ENCODE measurements at places on chromosomes 5 and 9.

DNA sequence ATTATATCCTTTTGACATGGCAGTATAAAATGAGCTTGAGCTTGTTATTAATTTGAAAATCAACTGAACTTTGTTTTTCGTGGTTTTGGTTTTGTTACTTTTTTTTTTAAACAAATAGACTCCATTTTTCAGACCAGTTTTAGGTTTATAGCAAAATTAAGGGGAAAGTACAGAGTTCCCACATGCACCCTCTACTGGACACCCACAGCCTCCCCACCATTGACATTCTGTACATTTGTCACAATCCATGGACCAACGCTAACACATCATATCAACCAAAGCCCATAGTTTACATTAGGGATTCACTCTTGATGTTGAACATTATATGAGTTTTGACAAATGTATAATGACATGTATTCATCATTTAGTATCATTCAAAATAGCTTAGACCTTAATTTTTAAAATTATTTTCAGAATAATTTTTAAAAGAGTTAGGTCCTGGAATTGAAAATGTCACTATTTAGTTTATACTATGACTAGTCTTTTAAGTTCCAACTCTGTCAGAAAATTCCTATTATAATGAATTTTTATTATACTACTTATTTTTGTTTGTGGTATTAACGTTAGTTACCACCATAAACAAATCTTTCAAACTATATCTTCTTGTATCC is 35.3 kb upstream of the JMY start:
- no peak for DNase-seq

DNA sequence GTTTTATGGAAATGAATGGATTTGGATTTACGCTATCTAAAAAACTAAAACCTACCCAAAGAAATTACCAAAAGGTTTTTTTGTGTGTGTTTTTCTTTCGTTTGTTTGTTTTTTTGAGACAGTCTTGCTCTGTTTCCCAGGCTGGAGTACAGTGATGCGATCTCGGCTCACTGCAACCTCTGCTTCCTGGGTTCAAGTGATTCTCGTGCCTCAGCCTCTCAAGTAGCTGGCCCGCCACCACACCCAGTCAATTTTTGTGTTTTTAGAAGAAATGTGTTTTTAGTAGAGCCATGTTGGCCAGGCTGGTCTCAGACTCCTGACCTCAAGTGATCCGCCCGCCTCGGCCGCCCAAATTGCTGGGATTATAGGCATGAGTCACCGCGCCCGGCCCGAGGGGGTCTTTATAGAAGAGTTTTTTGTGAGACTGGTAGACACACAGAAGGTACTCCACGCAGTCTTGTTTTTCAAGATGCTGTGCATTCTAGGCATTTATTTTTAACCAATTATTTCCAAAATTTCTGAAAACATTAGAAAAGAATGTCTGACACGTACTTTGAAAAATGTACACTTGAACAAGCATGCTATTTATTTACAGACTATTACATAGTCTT is 75.7 kb downstream of the NR6A1 start:
- no peak for DNase-seq

GRCh38 chr9:106557996-106558667 is 304.8 kb upstream of the ZNF462 start:
- DNase-seq = no peak

- peak; percentile 93 for DNase-seq
Observed at GRCh38 chr9:136807281-136808074, at the start of gene RABL6. Gene RABL6 (plus strand): TSS chr9:136807948. CDS start chr9:136808197, 249 bp downstream.

- no peak for DNase-seq
Observed at GRCh38 chr9:27356446-27356845, 59.5 kb upstream of the EQTN start.

DNA sequence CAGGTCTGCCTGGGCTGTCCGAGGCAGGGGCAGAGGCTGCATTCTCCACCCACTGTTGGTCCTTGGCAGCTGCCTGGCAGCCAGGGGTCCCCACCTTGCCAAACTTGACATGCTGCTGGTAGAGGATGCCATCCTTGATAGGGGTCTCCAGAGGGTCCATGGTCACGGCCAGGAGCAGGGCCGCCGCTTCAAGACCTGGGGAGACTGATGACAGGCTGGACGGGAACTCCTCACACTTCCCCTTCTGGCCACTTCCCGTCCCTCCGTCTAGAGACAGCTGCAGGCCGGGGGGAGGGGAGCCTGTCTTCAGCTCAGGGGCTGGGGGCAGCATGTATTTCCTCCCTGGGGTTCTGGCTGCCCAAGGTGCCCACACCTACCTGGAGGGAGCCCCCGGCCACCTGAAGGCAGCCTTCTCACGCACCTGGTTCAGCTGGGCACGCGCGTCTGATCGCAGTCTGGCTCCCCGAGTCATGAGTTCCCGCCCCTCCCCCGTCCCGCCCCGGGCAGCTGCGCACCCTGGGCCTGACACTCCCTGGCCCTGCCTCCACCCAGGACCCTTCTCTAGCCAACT is at the start of gene DOK3:
DOK3 (minus strand) TSS at position 446 of the 571 bp plus-strand sequence; CDS start at position 160, 286 bp downstream.
- DNase-seq = no peak

DNA sequence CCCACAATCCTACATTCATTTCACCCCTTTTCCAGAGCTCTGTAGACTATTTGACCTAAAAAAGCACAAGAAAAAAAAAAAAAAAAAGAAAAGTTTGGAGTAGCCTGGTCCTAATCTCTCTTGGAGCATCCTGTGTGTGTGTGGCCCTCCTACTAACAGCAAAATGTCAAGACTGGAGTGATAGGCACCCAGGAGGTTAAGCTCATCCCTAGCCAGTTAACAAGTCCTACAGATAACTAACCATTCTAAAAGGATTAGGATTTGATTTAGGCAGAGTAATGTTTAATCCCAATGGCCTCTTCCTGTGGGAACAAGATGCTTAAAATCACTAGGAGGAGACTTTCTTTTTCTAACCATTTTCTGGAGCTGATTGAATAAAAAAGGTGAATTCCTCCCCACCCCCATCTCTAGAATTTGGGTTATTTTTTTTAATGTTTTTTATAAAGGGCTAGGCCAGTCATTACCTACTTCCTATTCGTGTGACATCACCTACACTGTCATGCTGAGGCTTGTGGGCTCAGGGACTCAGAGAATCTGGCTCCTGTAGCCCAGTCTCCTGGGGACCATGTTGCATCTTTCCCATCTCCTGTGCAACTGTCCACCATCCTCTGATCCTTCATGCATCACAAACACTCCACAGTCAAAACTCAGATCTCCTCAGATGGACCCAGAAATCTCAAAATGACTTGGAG is 43.2 kb upstream of the NR3C1 start:
- no peak for DNase-seq

DNA sequence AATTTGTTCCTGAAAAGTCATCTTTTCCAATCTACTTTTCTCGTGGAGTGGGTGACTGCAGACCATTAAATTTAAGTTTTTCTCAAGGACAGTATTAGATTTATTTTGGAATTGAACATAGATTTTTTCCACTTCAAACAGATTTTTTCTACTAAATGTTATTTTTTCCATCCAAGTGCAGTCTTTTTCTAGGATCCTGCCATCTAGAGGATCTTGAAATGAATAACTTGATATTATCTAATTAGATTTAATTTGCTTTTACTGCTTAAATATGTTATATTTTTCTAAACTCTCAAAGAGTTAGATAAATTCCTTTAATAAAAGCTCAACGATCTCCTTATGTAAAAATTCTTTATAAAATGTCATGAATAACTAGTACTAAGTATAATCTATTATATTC is 136.9 kb upstream of the PRR16 start:
- DNase-seq = no peak

- no peak for DNase-seq
Observed at GRCh38 chr5:116702776-116703175, 128.2 kb upstream of the SEMA6A start.

- no peak for DNase-seq
Observed at GRCh38 chr5:28077291-28078240, 1039.2 kb upstream of the CDH9 start.
